Stimulated activated CD4-positive, alpha-beta T cell treated with anti-CD3 and anti-CD28 coated beads, TNF-alpha, amount 100 ng/mL, for 4 hours (primary cell): ENCODE measurements at places on chromosomes 12 and 14.

GRCh38 chr12:14058717-14059116 lies 77.3 kb upstream of the GRIN2B start:
- DNase-seq: no peak

GRCh38 chr14:92369097-92369496 lies 46.1 kb downstream of the SLC24A4 start:
- no peak for DNase-seq

DNA sequence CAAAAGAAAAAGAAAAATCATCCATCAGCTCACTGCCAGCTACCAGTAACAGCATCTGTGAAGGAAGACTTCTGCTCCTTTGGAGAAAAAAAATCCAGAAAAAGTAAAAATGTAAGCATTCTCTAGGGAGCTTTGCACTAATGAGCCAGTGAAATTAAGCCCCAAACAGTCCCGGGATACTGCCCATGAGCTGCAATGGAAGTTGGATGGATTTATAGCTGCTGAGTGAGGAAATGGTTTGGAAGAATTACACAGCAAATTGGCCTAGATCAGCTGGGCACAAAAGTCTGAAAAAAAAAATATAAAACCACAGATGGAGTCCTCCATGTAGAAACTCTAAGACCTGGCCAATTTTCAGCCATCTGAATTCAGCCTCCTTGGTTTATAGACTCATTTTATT lies 462.9 kb upstream of the USP15 start:
- no peak for DNase-seq

GRCh38 chr12:108112832-108113556 lies 16.1 kb upstream of the WSCD2 start:
- DNase-seq: no peak

DNA sequence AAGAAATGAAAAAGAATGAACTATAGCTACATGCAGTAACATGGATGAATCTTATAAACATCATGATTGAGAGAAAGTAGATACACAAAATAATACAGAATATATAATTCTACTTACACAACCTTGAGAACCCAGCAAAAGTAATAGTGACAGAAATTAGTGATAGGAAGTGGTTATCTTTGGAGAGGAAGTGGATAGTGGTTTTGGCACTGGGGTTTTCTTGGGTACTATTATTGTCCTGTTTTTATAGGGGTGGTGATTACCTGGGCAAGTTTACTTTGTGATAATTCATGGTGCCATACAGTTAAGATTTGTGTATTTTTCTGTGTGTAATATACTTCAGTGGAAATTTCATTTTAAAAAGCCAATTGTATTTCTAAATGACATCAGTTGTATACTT lies 352.7 kb downstream of the AEBP2 start:
- DNase-seq: no peak

- DNase-seq: no peak
Observed at GRCh38 chr12:29224572-29224971, 75.5 kb downstream of the FAR2 start.

DNA sequence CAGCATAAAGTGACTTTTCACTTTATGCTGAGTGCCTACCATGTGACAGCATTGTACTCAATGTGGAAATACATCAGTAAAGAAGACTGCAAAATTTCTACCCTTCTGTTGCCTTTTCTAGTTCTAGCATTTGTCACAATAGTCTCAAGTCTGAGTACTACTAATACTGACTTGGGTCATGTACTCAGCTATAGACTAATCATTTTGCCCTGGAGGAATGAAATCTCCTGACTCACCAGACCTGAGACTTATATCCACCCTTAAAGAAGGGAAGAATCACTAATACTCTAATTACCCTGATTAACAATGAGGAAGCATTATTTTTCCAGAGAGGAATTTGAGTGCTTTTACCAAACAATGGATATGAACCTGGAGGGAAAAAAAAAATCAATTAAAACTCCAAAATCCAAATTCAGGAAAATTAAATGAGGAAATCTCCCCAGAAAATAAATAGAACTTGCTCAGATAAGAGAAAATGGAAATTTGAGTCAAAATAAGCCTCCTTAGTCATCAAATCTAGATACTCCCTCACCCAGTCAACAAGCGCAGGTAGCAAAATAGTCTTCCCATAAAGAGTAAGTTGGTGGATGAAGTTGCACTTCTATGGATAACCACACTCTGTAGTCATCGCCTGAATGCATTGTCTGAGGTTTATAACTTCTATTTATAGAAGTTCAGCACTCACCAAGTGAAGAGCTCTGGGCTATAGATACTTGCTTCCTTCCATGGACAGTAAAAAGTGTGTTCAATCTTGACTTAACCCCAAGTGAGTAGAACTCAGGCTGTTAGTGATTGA lies 386.6 kb downstream of the SYT1 start:
- no peak for DNase-seq

GRCh38 chr12:58981961-58982360 lies 61.7 kb upstream of the LRIG3 start:
- DNase-seq: no peak

- DNase-seq: no peak
Observed at GRCh38 chr14:93825235-93825553, 36.9 kb upstream of the PRIMA1 start.

DNA sequence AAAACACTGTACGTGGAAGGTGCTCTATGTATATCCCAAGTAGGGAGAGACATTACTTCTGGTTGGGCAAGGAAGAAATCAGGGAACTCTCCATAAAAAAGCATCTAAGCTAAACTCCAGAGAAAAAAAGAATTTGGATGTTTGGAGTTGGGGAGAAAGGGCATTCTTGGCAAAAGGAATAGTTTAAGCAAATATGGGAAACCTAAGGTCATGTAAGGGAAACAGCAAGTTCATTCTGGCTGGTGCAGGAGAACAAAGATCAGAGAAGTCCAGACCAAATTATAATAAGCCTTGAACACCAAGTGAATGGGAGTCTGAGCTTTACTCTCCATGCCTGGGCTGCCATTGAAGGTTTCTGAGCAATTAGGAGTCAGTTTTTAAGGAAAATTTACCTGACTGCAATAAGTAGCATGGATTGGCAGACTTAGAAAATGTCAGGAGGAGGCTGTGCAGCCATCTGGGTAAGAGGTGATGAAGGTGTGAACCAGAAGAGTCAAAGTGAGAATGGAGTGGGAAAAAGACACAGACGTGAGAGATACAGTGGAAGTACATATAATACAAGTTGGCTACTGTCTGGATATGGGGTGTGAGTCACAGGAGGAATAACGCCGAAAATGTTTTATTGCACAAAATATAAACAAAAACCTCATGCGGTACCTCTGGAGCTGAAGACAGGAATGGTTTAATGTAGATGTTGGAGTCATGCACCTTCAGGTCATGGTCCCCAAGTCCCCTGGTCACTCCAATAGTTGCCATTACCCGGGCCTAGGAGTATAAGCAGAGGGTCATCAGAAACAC lies 222.6 kb downstream of the MON2 start:
- no peak for DNase-seq

DNA sequence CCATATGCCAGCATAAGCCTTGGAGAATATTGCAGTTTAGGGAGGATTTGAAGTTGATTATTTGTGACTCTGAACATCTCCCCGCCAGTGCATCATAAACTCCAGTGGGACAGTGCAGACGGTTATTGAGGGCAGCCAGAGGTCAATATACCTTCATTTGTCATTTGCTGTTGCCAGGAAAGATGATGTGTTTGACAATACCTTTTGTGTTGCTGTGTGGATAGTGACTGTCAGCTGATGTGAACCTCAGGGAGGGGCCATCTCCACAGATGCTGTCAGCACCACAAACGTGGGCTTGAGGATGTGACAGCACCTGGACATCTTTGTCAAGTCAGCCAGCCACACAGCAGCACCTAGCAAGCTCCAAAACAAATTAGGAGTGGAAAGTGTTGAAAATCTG lies 11.5 kb downstream of the CCDC198 start:
- DNase-seq: no peak

GRCh38 chr14:62736048-62737043 lies 308.9 kb downstream of the KCNH5 start:
- DNase-seq: no peak

- no peak for DNase-seq
Observed at GRCh38 chr12:94636462-94637085, 13.8 kb downstream of the TMCC3 start.

- DNase-seq: no peak
Observed at GRCh38 chr14:52835122-52835903, 43.9 kb upstream of the GNPNAT1 start.

DNA sequence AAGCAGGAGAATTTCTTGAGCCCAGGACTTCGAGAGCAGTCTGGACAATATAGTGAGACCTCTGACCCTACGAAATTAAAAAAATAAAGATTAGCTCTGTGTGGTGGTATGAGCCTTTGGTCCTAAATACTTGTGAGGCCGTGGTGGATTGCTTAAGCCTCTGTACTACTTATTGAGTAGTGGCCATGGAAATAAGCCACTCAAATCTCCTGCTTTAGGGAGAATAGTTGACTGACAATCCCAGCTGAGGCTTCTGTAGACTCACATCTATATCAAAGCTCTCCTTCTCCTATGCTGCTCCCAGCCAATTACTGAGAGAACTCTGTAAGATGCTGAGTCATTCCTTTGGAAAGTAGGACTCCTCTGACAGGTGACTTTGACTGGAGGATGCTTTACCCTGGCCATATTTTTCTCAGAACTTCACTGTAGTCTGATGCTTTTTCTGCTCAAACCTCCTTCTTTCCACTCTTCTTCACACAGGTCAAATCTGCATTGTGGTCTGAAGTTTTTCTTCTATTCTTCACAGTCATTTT lies 420.2 kb downstream of the SLC6A15 start:
- no peak for DNase-seq

GRCh38 chr14:93732524-93732923 lies 55.8 kb downstream of the PRIMA1 start:
- DNase-seq: no peak

- no peak for DNase-seq
Observed at GRCh38 chr12:80977346-80977745, 39.6 kb upstream of the LIN7A start.

DNA sequence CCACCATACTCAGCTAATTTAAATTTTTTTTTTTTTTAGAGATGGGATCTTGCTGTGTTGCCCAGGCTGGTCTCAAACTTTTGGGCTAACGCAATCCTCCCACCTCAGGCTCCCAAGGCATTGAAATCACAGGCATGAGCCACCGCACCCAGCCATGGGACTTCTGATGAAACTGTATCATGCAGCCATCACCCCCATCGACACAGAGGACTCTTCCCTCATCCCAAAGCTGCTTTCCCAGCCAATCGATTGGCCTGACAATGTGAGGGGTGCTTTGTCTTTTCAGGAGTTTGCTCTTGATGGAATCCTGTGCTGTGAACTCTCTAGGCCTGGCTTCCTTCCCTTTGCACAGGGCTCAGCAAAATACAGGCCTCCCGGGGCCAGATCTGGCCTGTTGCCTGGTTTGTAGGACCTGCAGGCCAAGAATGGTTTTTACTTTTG lies 59.6 kb upstream of the NCOR2 start:
- DNase-seq: no peak

- peak; percentile 17 for DNase-seq
Observed at GRCh38 chr12:47360771-47361388, 281.1 kb upstream of the AMIGO2 start.

DNA sequence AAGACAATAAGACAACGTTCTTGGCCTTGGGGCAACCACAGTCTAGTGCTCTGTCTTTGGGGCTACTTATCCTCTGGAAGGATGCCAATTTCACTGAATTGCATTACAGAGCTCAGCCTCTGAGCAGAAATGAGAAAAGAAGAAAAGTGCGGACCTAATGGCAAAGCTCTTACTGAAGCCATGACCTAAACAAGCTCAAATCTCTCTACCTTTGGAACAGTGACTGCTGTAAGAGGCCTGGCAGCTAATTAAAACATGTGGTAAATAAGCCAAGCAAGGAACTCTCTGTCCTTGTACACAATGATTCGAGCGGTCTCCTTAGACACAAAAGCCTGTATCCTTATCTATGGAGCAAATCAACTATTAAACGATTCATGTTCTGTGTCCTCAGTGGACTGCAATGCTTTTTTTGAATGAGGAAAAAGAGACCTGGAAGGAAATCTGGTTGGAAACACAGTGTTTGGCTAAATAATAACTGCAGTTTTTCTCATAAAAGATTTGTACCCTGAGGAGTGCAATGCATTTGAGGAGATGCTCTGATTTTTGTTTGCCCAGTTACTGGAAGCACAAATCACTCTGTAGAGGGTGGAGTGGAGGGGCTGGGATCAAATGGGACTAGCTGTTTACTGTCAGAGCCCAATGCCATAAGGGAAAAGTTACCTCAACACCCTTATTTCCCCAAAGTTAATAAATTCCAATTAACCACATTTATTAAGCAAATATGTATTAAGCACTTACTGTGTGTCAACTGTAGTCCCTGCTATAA lies 113.9 kb downstream of the NDUFA12 start:
- no peak for DNase-seq
